ENCODE measurements at places on chromosomes 11 and 22. TPM values are rescaled to one million over a fixed set of nuclear protein-coding genes. Genes with fewer than 3 reads are reported as not detected.

- H3K27ac ChIP-seq, result no peak overlapping the region
- no peak for DNase-seq
- peaks cover 10% of the 10 kb centered on the region for H3K27me3 ChIP-seq
- no peak overlapping the region for H3K4me3 ChIP-seq
- H3K36me3 ChIP-seq, result no peaks in the 10 kb centered on the region
Measured at GRCh38 chr11:112630496-112630895, 330.7 kb upstream of the NCAM1 start.

ZC3H12C gene
- total RNA-seq, result 12.0 TPM

DNA sequence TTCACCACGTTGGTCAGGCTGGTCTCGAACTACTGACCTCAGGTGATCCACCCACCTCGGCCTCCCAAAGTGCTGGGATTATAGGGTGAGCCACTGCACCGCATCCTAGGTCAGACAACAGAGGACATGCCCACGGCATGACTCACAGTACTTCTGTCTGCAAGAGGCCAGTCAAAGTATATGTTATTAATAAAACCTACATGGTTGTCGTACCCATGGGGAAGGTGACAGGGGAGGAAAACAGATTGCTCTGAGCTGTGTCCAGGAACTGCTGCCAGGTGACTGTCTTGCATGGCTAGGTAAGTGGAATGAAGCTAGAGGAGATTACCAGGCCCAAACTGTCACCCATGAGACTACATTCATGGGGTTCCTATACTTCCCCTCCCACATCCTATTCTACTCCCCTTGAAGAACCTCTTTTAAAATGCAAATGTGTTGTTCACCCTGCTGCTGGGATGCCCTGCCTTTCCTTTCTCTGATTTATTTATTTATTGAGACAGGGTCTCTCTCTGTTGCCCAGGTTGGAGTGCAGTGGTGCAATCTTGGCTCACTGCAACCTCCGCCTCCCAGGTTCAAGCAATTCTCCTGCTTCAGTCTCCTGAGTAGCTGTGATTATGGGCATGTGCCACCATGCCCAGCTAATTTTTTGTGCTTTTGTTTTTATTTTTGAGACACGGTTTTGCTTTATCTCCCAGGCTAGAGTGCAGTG lies 2.0 kb upstream of the NLRX1 start:
- DNase-seq, result peak; percentile 63
- H3K4me3 ChIP-seq, result no peak overlapping the region
- H3K27me3 ChIP-seq, result no peaks in the 10 kb centered on the region
- peaks cover 15% of the 10 kb centered on the region for H3K4me1 ChIP-seq
- no peaks in the 10 kb centered on the region for H3K36me3 ChIP-seq
- no peak overlapping the region for H3K27ac ChIP-seq

GRCh38 chr11:46237248-46238077 lies 40.0 kb upstream of the CREB3L1 start:
- peak; percentile 85 for DNase-seq
- peak overlapping the region; percentile 74 for H3K27ac ChIP-seq
- H3K4me3 ChIP-seq, result peak overlapping the region; percentile 67
- H3K4me1 ChIP-seq, result peaks cover 28% of the 10 kb centered on the region
- no peaks in the 10 kb centered on the region for H3K27me3 ChIP-seq
- no peaks in the 10 kb centered on the region for H3K36me3 ChIP-seq

DNA sequence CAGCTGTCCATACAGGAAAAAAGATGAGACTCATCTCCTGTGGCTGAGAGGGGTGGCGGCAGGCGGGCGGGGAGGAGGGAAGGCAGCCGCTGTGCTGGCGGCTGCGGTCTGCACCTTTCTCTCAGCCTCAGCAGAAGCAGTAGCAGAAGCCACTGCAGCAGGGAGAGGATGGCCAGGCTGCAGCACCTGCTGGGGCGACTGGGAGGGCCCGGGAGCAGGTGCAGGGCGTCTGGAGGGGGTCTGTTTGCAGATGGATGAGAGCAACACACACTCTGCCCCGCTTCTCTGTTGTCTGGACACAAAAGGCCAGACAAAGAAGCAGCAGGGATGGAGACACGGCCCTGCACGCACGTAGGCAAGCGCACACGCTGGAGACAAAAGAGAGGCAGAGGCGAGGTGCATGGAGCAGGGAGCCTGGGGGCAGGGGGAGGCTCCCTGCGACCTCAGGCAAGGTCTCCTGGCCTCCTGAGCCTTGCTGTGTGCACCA lies 9.3 kb upstream of the MIAT start:
- no peak overlapping the region for H3K4me3 ChIP-seq
- peaks cover 25% of the 10 kb centered on the region for H3K4me1 ChIP-seq
- no peak for DNase-seq
- H3K36me3 ChIP-seq, result no peaks in the 10 kb centered on the region
- H3K27me3 ChIP-seq, result peaks cover 20% of the 10 kb centered on the region

ACTN3 gene
- not detected for total RNA-seq

CCDC34 gene
- total RNA-seq, result 11.7 TPM
